ENCODE measurements at places on chromosomes 2 and 18.

GRCh38 chr18:79404567-79404910 is 8.8 kb downstream of the NFATC1 start:
- DNase-seq: no peak

DNA sequence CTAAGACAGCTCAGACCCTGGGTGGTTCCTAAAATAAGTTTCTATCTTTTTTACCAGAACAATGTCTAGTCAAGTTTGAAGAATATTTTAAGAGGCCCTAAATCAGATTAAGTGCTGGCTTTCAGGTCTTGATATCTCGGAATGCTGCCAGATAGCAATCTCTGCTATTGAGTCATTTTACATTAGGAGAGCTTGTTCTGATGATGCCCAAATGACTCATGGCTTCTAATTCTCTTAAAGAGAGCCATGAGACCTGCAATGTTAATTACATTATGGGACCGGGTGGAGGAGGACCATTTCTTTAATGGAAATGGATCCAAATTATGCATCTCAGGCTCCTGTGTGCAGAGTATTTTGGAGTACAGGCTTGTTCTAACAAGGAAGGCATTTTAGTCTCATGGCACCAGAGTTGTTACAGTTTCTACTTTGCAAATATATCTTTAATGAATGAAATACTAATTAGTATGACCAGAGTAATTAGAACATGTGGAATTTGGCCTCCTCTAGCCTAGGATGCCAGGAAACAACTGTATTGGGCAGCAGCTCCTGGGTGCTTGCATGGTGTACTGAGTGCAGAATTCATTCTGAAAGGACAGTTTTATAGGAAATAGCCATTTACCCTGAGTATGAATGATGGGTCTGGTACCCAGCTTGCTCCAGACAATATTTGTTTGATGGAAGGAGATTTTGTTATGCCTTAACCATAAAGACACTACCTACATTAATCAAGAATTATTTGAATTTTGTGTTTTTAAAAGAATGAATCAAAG is 94.0 kb upstream of the SULT1C3 start:
- no peak for DNase-seq

- no peak for DNase-seq
Measured at GRCh38 chr2:133497270-133497893, 70.9 kb downstream of the NCKAP5 start.

GRCh38 chr2:37782721-37783371 is 111.4 kb upstream of the CDC42EP3 start:
- no peak for DNase-seq

DNA sequence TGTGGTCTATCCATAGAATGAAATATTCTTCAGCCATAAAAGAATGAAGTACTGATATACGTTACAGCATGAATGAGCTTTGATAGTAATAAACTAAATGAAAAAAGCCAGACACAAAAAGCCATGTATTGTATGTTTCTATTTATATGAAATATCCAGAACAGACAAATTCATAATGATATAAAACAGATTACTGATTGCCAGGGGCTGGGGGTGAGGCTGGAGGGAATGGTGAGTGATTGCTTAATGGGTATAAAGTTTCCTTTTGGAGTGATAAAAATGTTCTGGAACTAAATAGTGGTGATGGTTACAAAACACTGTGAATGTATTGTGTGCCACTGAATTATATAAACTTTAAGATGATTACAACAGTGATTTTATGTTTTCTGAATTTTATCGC is 200.5 kb downstream of the MC4R start:
- no peak for DNase-seq

GRCh38 chr2:156666130-156666785 is 230.1 kb downstream of the GPD2 start:
- DNase-seq: no peak

DNA sequence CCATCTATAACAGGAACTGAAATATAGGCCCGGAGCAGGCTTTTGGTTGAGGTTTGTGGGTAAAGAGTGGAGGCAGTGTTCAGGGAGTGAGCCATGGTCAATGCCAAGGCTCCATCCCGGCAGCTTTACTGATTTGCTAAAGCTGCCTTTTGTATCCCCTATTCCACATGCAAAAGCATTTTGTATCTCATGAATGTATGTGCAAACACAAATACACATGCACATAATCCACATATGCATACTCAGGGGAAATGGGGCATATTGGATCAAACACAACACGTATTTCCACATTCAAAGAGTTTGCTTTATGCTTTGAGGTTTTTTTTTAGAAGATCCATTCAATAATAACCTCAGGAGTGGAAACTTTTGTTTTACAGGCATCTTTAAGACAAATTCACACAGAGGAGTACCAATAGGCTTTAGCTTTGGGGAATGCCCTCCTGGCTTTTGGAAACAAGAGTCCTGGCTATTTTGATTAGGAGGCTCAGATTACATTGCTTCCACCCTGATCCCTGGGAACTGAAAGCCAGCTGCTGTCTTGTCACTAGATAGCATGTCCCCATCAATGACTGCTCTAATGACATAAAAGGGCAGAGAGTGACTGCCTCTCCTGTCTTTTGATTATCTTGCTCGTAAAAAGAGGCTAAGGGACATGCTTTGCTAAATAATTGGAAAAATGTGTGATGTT is 263.2 kb downstream of the EN1 start:
- DNase-seq: no peak

GRCh38 chr2:241142063-241142462 is 7.2 kb downstream of the PASK start:
- DNase-seq: no peak

DNA sequence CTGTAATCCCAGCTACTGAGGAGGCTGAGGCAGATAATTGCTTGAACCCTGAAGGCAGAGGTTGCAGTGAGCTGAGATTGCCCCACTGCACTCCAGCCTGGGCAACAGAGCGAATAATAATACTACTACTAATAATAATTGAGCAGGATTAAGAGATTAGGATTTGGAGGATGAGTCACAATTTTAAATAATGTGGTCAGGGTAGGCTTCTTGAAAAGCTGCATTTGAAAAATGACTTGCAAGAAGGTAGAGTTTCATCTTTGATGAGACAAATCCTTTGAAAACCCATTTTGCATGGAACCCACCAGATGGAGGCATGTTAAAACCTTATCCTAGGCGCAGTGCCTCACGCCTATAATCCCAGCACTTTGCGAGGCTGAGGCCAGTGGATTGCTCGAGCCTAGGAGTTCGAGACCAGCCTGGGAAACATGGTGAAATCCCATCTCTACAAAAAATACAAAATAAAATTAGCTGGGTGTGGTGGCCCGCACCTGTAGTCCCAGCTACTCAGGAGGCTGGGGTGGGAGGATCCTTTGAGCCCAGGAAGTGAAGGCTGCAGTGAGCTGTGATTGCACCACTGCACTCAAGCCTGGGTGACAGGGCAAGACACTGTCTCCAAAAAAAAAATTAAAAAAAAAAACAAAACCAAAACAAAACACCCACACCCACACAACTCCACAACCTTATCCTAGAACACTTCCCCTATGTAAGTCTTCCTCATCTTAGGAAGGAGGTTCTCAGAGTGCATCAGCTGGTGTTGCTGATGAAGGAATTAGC is 3.3 kb upstream of the ATP8B1 start:
- DNase-seq: no peak

- no peak for DNase-seq
Measured at GRCh38 chr18:66571845-66572244, 32.0 kb downstream of the CDH19 start.

Data from CD14-positive monocyte (primary cell).